Stimulated activated CD8-positive, alpha-beta memory T cell treated with anti-CD3 and anti-CD28 coated beads, Interleukin-4, amount 100 ng/mL, for 1 hour (primary cell): ENCODE measurements at places on chromosomes 4 and X.

DNA sequence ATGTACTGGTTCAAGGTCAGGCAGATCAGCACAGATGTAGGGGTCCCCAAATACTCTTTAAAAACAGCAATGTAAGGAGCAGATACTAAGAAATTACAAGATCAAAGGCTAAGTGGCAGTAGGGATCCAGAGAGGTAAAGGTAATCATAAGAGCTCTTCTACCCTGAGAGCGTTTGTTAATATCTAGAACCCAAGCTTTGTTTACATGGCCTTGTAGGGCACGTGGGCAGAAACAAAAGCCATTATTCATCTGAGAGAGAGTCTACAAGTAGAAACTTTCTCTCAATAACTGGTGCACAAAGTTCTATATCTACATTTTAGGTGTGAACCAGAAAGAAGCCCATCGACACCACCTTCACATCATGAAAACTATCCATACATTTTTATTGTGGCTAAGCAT is 225.6 kb upstream of the PCDH10 start:
- DNase-seq = no peak

DNA sequence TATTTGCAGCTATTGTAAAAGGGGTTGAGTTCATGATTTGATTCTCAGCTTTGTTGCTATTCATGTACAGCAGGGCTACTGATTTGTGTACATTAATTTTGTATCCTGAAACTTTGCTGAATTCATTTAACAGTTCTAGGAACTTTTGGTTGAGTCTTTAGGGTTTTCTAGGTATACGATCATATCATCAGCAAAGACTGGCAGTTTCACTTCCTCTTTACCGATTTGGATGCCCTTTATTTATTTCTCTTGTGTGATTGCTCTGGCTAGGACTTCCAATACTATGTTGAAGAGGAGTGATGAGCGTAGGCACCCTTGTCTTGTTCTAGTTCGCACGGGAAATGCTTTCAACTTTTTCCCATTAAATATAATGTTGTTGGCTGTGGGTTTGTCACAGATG is 48.1 kb downstream of the NPY1R start:
- no peak for DNase-seq

DNA sequence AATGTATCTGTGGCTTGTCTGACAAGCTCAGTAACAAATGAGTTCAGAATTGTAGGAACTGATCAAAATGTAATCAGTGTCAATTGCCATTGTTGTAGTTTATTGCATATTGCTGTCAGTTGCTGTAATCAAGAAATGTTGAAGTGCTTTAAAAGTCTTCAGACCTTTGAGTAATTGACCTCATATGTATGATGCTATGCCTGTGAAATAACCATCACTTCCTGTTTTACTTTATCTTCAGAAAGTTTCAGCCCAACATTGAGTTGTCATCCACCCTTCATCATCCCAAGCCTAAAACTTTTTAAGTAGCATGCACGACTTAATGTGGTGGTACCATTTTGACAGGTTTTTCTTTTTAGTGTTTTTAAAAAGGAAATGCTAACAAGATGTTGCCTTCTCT is 212.4 kb downstream of the ARHGAP10 start:
- no peak for DNase-seq

- DNase-seq = no peak
Measured at GRCh38 chr4:128424527-128425497, 137.2 kb upstream of the PGRMC2 start.

DNA sequence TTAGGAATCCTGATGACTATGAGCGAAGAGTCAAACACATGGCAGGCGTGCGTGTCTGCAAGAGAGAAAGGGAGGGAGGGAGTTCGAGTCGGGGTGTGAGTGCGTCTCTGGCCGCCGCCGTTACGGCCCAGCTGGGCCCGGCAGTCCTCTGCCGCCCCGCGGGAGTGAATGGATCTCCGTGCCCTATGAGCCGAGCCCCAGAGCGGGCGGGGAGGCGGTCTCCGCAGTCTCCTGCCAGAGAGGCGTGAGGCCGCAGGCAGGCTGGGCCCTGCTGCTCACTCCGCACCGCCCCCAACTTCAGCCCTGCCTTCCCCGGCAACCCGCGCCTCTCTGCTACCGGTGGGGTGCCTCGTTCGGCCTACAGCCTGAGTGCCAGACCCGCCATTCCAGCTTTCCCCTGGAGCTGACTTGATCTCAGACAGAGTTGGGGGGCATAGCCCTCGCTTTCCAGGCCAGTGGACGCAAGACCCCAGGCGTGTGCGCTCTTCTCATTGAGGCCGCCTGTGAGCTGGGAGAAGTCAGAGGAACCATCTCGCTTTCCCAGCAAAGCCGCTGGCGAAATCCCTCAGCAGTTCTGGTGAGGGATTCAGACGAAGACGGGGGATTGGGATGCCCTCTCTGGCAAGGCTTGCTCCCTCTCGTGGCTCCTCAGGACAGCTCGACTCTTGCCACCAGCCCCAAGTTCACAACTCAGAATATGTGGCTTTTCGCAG is 1.4 kb downstream of the SLC16A2 start:
- DNase-seq = no peak

DNA sequence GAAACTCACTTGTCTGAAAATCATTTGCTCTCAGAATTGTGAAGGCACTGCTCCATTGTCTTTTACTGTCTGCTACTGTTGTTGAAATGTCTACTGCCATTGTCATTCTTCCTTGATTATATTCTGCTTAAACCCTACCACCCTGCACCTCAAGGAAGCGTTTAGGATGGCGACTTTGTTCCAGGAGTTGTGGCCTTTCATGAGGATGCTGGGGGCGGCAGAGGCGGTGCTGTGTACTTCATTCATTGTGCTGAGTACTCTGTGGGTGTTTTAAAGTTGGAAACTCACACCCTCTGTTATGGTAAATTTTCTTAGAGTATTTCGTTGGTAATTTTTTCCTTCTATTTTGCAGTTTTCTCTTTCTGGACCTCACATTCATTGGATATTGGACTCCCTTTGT is 258.9 kb downstream of the TENM3 start:
- DNase-seq = no peak
